ENCODE measurements at places on chromosomes 13 and 19.

GRCh38 chr19:16033721-16034120, 42.6 kb upstream of the TPM4 start:
- H3K4me3 ChIP-seq, result no peak overlapping the region
- no peak for DNase-seq
- no peaks in the 10 kb centered on the region for H3K27me3 ChIP-seq
- no peaks in the 10 kb centered on the region for H3K4me1 ChIP-seq
- H3K27ac ChIP-seq, result no peak overlapping the region

- peak overlapping the region; percentile 56 for H3K4me3 ChIP-seq
- H3K27me3 ChIP-seq, result peaks cover 26% of the 10 kb centered on the region
- peaks cover 4% of the 10 kb centered on the region for H3K4me1 ChIP-seq
- no peaks in the 10 kb centered on the region for H3K36me3 ChIP-seq
- DNase-seq, result no peak
- no peak overlapping the region for H3K27ac ChIP-seq
Measured at GRCh38 chr19:7868326-7868670, 5.9 kb downstream of the PRR36 start.

DNA sequence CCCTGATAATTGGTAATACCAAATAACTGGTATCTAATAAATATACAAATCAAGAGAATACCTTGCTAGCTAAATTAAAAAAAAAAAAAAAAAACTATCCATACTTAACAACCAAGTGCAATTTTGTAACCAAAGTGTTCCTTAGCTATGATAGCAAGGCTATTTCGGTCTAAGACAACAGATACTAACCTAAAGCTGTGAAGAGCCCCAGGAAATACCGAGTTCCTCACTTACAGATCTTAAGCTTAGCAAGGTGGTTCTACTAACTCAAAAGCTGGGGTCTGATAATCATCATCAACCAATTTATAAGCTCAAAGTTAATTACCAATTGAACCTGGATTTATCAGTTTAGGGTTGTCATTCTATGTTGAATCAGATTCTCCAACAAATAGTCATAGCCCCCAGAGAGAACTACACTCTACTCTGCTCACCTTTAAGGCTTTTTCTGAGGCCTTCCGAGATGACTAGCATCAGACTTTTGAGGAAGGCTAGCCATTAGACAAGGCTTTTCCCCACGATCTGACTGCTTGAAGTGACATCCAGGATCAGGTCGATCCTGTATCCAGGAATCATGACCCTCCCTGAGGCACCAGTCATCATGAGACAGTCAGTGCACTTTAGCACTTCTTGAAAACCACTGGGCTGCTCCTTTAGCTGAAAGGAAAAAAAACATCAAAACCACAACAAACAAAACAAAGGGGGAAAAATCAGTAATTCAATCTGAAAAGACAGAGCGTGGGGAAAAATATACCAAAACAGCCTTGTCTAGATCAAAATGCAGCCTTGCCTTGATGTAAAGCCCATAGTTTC, 31.9 kb downstream of the INTS6 start:
- no peak for DNase-seq
- no peaks in the 10 kb centered on the region for H3K27me3 ChIP-seq
- no peaks in the 10 kb centered on the region for H3K36me3 ChIP-seq
- no peaks in the 10 kb centered on the region for H3K4me1 ChIP-seq

GRCh38 chr13:80870186-80870585, 529.3 kb upstream of the SPRY2 start:
- no peaks in the 10 kb centered on the region for H3K27me3 ChIP-seq
- H3K36me3 ChIP-seq, result no peaks in the 10 kb centered on the region
- no peak overlapping the region for H3K4me3 ChIP-seq
- no peak for DNase-seq

- no peak for DNase-seq
- H3K4me3 ChIP-seq, result no peak overlapping the region
- H3K4me1 ChIP-seq, result no peaks in the 10 kb centered on the region
Measured at GRCh38 chr13:105538346-105538745, 997.1 kb downstream of the EFNB2 start.

DNA sequence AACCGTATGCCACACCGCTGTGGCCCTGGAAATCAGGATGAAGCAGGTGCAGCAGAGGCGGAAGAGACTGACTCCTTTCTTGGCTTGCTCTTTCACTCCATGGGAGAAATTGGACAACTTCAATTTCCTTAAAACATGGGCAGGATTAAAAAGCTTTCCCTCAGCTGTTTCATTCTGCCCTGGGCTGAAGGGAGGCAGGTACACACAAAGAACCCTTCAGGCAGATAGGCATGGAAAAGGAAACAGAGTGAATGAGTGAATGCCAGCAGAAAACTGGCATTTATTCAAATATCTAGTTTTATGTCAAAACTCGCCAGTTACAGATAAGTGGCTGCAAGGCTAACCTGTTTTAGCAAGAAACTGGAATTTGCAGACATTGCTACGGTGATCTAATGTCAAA, 71.0 kb upstream of the SLC15A1 start:
- DNase-seq, result no peak
- peaks cover 4% of the 10 kb centered on the region for H3K4me1 ChIP-seq
- H3K36me3 ChIP-seq, result no peaks in the 10 kb centered on the region
- no peaks in the 10 kb centered on the region for H3K27me3 ChIP-seq

GRCh38 chr19:18439025-18439909, 1.3 kb upstream of the ISYNA1 start:
- H3K36me3 ChIP-seq, result no peaks in the 10 kb centered on the region
- no peak for DNase-seq
- no peak overlapping the region for H3K4me3 ChIP-seq
- H3K27me3 ChIP-seq, result no peaks in the 10 kb centered on the region
- H3K4me1 ChIP-seq, result peaks cover 8% of the 10 kb centered on the region
- H3K27ac ChIP-seq, result no peak overlapping the region

GRCh38 chr13:43783820-43784219, 3.0 kb downstream of the ENOX1 start:
- no peak for DNase-seq
- H3K27me3 ChIP-seq, result peaks cover 9% of the 10 kb centered on the region
- no peak overlapping the region for H3K27ac ChIP-seq
- H3K36me3 ChIP-seq, result no peaks in the 10 kb centered on the region
- H3K4me1 ChIP-seq, result peaks cover 3% of the 10 kb centered on the region

GRCh38 chr13:35283856-35284255, 192.6 kb downstream of the MAB21L1 start:
- H3K27ac ChIP-seq, result no peak overlapping the region
- H3K27me3 ChIP-seq, result no peaks in the 10 kb centered on the region
- DNase-seq, result no peak
- no peaks in the 10 kb centered on the region for H3K36me3 ChIP-seq
- no peak overlapping the region for H3K4me3 ChIP-seq
- no peaks in the 10 kb centered on the region for H3K4me1 ChIP-seq

- H3K4me3 ChIP-seq, result no peak overlapping the region
- no peaks in the 10 kb centered on the region for H3K27me3 ChIP-seq
- H3K27ac ChIP-seq, result no peak overlapping the region
- peaks cover 3% of the 10 kb centered on the region for H3K4me1 ChIP-seq
Measured at GRCh38 chr13:108305655-108306054, 36.1 kb downstream of the TNFSF13B start.

GRCh38 chr13:45196096-45196495, 4.7 kb downstream of the KCTD4 start:
- H3K4me1 ChIP-seq, result no peaks in the 10 kb centered on the region
- no peaks in the 10 kb centered on the region for H3K36me3 ChIP-seq
- DNase-seq, result no peak
- no peak overlapping the region for H3K27ac ChIP-seq

GRCh38 chr19:54298357-54299125, 14.4 kb downstream of the LILRA5 start:
- H3K27ac ChIP-seq, result no peak overlapping the region
- no peaks in the 10 kb centered on the region for H3K36me3 ChIP-seq
- H3K4me1 ChIP-seq, result no peaks in the 10 kb centered on the region
- no peaks in the 10 kb centered on the region for H3K27me3 ChIP-seq

- H3K4me1 ChIP-seq, result no peaks in the 10 kb centered on the region
- H3K27ac ChIP-seq, result no peak overlapping the region
- no peaks in the 10 kb centered on the region for H3K27me3 ChIP-seq
- no peak overlapping the region for H3K4me3 ChIP-seq
- no peaks in the 10 kb centered on the region for H3K36me3 ChIP-seq
Measured at GRCh38 chr19:18715416-18715815, 31.9 kb downstream of the CRTC1 start.

GRCh38 chr13:21684576-21684975, 13.7 kb downstream of the FGF9 start:
- H3K4me3 ChIP-seq, result no peak overlapping the region
- no peaks in the 10 kb centered on the region for H3K4me1 ChIP-seq
- H3K27ac ChIP-seq, result no peak overlapping the region
- no peak for DNase-seq
- no peaks in the 10 kb centered on the region for H3K36me3 ChIP-seq

DNA sequence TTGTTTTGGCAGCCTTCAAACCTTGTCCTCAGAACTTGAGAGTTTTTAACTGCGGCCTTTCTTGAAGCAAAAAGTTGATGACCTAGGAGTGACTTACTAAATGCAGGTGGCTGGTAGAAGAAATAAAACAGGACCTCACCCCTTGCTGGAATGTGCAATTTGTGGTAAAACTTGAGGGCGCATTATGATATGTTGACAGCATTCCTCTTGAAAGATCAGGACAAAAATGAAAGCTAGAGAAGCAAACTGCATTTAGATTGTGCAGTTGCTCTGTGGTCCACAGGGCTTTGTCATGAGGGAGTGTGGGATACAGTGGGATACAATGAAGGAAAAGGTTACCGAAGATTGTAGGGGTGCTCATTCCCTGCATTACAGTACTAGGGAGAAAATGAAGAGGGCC, 504.2 kb downstream of the GPC6 start:
- no peaks in the 10 kb centered on the region for H3K27me3 ChIP-seq
- H3K27ac ChIP-seq, result no peak overlapping the region

GRCh38 chr13:27372896-27373295, 51.5 kb upstream of the GTF3A start:
- H3K4me3 ChIP-seq, result no peak overlapping the region
- H3K27me3 ChIP-seq, result no peaks in the 10 kb centered on the region
- peaks cover 6% of the 10 kb centered on the region for H3K4me1 ChIP-seq
- peak; percentile 76 for DNase-seq
- H3K36me3 ChIP-seq, result no peaks in the 10 kb centered on the region
- peak overlapping the region; percentile 23 for H3K27ac ChIP-seq

DNA sequence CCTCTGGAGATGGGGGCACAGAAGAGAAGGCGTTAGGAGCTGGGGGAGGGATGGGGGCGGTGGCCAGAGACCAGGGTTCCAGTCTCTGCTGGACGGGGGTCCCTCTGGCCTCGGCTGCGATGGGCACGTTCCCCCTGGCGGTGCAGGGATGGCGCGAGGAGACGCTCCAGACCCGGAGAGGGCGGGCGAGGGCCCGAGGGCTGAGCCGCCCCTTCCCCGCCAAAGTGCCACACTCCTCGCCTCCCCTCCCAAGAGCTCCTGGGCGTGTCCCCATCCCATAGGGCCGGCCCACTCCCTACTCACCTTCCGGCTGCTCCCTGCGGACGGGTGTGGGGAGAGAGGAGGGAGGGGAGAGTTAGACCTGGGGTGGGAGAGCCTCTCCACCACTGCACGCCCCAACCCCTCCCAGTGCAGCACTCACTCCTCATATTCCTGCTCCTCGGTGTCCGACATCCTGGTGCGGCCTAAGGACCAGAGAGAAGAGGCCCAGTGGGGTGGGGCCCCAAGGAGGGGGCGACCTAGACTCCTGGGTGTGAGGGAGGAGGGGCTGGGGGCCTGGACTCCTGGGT, 2.2 kb downstream of the TNNT1 start:
- H3K27me3 ChIP-seq, result peaks cover 18% of the 10 kb centered on the region
- H3K4me3 ChIP-seq, result no peak overlapping the region
- H3K27ac ChIP-seq, result no peak overlapping the region
- H3K4me1 ChIP-seq, result no peaks in the 10 kb centered on the region
- DNase-seq, result peak; percentile 38

- no peak for DNase-seq
- H3K36me3 ChIP-seq, result no peaks in the 10 kb centered on the region
- no peak overlapping the region for H3K4me3 ChIP-seq
- no peaks in the 10 kb centered on the region for H3K27me3 ChIP-seq
- no peak overlapping the region for H3K27ac ChIP-seq
Measured at GRCh38 chr13:83883061-83883523, 818 bp upstream of the SLITRK1 start.

- DNase-seq, result no peak
- H3K36me3 ChIP-seq, result no peaks in the 10 kb centered on the region
- no peaks in the 10 kb centered on the region for H3K27me3 ChIP-seq
- no peaks in the 10 kb centered on the region for H3K4me1 ChIP-seq
- H3K27ac ChIP-seq, result no peak overlapping the region
Measured at GRCh38 chr19:19595171-19595701, 23.3 kb downstream of the PBX4 start.

DNA sequence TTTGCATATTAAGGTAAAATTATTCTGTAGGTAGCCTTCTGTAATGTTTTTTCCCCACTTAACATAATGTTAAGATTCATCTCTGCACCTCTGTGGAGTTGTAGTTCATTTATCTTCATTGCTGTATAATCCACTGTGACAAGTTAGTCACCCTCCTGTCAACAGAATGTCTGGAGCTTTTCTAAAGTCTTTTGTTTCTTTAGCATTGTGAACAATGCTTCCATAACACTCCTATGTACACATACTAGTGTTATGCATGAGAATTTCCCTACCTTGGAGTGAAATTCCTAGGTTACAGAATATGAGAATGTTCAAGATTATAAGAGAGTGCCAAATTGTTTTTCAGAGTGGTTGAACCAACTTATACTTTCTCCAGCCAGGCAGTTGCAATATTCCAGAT, 113.5 kb downstream of the COG6 start:
- H3K36me3 ChIP-seq, result no peaks in the 10 kb centered on the region
- no peaks in the 10 kb centered on the region for H3K27me3 ChIP-seq
- DNase-seq, result no peak
- H3K27ac ChIP-seq, result no peak overlapping the region
- H3K4me3 ChIP-seq, result no peak overlapping the region

- DNase-seq, result no peak
- H3K27ac ChIP-seq, result no peak overlapping the region
- H3K4me1 ChIP-seq, result no peaks in the 10 kb centered on the region
- H3K27me3 ChIP-seq, result no peaks in the 10 kb centered on the region
- H3K36me3 ChIP-seq, result no peaks in the 10 kb centered on the region
- no peak overlapping the region for H3K4me3 ChIP-seq
Measured at GRCh38 chr19:2807379-2808128, 12.1 kb upstream of the ZNF554 start.

DNA sequence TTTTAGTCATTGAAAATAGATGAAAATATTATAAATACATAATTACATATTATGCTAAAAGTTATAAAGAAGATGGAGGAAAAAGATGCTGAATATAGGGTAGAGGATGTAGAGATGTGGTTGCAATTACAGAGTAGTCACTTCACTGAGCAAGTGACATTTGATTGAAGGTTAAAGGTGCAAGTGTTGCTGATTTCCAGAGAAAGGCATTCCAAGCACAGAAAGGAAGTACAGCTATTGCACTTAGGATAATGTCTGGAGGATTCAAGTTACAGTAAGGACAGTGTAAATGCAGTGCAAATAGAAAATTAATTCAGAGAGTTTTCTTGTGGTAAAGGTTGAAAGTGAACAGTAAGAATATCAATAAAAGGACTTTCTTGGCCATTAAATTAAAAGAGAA, 1721.8 kb downstream of the PCDH9 start:
- no peaks in the 10 kb centered on the region for H3K4me1 ChIP-seq
- no peak overlapping the region for H3K27ac ChIP-seq
- DNase-seq, result no peak
- H3K36me3 ChIP-seq, result no peaks in the 10 kb centered on the region
- H3K4me3 ChIP-seq, result no peak overlapping the region
